ENCODE measurements at places on chromosomes 2 and 18.

DNA sequence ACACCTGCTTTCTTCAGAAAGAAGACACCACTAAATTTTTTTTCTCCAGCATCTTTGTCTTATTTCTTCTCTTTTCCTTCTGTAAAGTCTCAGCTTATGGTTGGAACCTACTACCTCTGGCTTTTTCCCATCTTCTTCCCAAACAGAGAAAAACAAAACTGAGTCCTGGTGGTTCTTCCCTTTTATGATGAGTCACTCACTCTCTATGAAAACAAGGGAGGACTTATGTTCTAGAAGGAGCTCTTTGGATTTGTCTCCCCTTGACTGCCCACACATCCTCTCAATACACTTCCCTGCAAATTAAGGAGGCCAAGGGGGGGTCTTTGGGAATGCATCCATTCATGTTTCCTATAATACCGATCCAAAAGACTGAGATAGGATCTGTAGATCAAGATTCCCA lies 22.1 kb upstream of the MEIS1 start:
- no peak for DNase-seq

GRCh38 chr2:152240559-152241231 lies 65.1 kb upstream of the STAM2 start:
- DNase-seq: no peak

DNA sequence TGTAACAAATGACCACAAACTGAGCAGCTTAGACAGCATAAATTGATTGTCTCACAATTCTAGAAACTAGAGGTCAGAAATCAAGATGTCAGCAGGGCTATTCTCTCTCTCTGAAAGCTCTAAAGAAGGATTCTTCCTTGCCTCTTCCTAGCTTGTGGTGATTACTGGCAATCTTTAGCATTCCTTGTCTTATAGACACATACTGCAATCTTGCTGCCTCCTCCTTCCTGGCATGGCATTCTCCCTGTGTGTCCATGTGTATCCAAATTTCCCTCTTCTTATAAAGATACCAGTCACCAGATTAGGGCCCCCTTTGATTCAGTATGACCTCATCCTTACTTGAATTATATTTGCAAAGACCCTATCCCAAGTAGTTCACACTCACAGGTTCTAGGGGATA lies 2.3 kb downstream of the ASB3 start:
- no peak for DNase-seq

DNA sequence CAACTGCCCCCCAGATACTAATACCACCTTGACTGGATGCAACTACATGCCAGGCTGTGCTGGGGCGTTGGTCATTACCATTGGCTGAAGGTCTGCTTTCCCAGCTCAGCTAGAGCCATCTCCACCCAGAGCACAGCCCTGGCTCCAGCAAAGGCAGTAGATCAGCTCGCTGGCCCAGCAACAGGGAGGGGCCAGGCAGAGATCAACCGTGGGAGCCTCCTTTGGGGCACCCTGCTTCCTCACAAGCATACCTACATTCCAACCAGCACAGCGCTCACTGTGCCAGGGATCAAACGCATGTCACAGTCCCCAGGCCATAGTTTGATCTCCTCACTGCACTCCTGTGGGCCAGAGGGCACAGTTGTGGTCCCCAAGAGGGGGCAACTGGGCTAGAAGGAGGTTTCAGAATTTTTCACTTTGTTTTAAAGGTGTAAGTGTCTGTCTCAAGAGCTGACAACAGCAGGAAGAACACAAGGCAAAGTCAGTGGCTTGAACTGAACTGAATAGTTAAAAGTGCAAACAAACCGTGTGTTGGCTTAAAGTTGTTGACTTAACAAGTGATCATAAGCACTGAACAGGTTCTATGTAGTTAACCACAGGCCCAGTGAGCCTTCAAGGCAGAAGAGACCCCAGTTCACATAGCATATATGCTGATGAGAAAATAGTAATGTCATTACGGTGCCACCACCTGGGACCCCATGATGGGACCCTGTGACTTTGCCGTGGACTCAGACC lies 70.1 kb upstream of the BZW1 start:
- DNase-seq: no peak

GRCh38 chr2:63631501-63631900 lies 42.7 kb downstream of the MDH1 start:
- DNase-seq: no peak

DNA sequence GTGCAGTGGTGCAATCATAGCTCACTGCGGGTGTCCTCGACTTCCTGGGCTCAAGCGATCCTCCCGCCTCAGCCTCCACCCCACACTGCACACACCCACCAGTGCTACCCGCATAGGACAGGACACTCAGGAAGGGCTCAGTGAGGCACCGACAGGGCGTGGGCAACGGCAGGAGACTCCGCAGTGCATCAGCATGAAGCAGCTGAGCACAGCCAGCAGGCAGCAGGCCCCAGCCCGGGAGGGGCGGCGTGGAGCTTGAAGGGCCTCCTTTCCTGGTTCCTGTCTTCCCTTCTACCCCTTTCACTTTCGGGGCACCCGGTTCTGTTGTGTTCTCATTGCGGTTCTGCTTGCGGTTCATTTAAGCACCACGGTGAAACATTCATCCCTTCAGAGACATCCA lies 89.8 kb downstream of the ZNF516 start:
- DNase-seq: no peak

DNA sequence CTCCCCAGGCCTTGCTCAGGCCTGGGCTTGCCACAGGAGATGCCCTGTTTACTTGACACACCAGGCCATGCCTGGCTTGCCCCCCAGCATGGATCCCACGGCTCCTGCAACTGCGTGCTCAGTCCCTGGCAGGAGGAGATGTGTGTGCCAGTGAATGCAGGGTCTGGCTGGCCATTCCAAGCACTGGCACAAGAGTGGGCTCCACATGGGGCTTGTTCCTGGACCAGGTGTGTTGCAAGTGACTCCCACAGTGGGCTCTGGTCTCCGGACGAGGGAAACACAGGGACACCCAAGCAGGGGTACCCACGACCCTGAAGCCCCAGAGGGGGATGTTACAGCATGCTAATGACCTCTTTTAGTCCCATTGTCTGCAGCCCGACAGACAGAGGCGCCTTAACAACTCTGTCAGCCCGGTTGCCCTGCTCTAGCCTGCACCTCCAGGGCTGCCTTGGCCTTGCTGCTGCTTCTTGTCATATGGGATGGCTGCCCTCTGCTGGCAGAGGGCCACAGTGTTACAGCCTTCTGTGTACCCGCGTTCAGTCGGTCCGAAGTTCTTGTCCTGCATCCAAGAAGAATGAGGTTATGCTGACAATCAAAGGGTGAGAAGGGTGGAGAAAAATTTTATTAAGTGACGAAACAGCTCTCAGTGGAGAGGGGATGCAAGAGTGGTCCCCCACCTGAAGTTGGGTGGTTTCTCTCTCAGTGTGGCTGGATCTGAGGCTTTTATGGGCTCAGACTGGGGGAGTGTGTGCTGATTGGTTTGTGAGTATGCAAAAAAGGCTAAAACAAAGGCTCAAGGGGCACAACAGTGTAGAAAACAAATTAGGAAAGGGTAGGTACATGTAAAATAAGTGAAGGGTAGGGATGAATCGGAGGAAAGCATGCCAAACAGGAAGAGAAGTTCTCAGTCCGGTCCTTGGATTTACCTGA lies 180.4 kb downstream of the MBD5 start:
- no peak for DNase-seq

DNA sequence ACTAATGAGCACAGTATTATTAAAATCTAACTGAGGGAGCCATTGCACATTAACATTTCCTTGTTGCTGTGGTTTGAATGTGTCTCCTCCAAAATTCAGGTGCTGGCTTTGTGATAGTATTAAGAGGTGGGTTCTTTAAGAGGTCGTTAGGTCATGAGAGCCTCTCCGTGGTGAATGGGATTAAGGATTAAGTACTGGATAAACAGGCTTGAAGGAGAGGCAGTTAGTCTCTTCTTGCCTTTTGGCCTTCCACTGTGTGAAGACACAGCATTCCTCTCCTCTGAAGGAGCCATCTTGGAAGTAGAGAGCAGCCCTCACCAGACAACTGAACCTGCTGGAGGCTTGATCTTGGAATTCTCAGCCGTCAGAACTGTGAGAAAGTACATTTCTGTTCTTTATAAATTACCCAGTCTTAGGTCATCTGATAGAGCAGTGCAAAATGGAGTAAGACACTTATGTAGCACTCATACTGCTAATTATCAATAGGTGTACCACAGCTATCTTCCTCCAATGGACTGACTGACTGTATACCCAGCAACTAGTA lies 182.7 kb downstream of the MYO3B start:
- no peak for DNase-seq

DNA sequence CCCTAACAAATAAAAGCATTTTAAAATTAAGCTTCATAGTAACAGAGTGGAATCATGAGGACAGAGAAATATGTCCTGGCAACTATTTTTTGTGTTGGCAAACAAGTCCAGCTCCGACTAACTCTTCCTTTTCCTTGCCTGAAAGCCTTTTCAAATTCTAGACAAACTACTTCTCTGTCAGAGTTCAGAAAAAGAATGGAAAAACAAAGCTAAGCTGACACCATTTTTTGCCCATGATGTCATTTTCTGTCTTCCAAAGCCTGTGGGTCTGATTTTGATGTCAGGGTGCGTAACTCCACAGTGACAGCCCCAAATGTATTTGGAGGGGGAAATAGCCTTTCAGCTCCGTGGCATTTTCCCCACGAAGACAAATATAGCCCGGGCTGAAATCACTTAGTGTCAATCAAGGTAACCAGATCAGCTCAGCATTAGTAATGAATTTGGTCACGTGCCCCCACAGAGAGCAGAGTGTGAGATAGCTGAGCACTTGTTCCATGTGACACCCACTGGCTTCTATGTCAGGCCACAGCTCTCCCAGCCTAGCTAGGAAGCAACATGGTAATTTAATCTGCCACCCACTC lies 233.0 kb upstream of the SIX2 start:
- no peak for DNase-seq

DNA sequence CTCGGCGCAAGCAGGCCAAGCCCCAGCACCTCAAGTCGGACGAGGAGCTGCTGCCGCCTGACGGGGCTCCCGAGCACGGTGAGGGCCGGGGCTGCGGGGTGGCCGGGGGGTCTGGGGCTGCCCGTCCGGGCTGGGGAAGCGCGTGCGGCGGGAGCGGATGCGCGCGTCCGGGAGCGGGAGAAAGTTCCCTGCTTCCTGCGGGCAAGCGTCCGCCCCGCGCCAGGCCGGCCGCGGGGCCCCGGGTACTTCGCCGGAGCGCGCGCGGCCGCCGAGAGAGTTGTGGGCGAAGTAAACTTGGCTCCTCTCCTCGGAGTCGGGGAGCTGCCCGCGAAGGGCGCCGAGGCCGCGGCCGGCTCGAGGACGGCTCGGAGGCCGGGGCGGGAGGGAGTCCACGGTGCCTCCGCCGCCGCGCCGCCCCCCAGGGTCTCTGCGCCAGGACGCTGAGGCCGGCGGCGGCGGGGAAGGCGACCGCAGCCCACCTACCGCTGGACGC lies 707 bp downstream of the SALL3 start:
- no peak for DNase-seq

DNA sequence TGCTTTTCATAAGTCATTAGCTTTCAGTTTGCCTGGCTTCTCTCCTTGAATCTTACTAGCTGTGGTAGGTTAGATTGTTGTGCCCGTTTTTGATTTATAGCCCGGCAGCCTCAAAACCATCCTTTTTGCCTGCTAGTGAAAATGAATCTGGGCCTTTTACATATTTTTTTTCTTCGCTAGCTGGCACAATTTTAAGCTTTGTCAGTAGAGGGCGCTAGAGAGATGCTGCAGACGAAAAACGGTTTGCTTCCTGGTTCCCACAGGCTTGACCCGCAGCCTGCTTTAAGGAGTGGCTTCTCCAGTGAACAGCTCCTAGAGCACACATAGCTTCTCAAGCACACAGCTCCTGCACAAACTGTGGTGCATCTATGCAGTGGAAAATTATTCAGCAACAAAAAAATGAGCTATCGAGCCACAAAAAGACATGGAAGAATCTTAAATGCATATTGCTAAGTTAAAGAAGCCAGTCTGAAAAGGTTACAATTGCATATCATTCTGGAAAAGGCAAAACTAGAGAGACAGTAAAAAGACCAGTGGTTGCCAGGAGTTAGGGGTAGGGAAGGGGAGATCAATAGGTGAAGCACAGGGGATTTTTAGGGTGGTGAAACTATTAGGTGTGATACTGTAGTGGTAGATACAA lies 47.9 kb downstream of the E2F6 start:
- no peak for DNase-seq

GRCh38 chr2:36371928-36372391 lies 16.4 kb downstream of the CRIM1 start:
- DNase-seq: no peak

DNA sequence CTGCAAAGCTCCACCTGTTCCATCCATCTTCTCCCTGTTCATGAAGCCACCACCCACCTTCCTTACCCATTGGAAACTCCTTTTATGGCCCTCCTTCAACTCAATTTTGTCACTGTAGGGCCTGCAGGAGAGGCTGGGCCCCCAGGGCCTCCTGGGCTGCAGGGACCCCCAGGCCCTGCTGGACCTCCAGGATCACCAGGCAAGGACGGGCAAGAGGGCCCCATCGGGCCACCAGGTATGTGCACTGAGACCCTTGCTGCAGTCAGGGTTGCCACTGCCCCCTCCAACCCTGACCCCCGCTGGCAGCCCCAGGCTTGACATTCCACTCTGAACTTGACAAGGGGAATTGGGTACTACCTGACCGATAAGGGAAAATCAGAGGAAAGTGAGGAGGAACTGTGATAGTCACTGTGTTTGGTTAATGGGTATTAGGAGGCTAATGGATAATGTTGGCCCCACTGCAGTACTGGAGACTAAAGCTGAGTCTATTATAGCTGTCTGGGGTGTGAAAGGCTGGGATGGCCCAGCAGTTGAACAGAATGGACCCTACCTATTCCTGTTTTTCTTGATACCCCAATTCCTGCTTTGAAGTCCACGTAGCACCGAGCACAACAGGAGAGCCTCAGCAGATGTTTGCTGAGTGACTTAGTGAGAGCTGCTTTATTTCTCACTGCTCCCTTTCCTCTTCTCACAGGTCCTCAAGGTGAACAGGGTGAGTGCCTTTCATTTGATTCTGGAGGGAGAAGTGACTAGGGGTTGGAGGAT lies 2.1 kb upstream of the KHK start:
- DNase-seq: no peak

GRCh38 chr18:60892441-60892840 lies 440.8 kb upstream of the CDH20 start:
- DNase-seq: no peak

Measured in activated effector memory CD4-positive, alpha-beta T cell treated with Interleukin-2 at 50 U/mL for 16 hours (primary cell).